ENCODE measurements at places on chromosomes 1 and 21.
A peak's percentile ranks its signal among the peaks of the same experiment; 100 is the strongest.

- peak; percentile 7 for DNase-seq
Observed at GRCh38 chr1:62389531-62389930, 47.3 kb upstream of the USP1 start.

GRCh38 chr1:18108299-18109057 lies 880 bp downstream of the IGSF21 start:
- DNase-seq, result no peak

DNA sequence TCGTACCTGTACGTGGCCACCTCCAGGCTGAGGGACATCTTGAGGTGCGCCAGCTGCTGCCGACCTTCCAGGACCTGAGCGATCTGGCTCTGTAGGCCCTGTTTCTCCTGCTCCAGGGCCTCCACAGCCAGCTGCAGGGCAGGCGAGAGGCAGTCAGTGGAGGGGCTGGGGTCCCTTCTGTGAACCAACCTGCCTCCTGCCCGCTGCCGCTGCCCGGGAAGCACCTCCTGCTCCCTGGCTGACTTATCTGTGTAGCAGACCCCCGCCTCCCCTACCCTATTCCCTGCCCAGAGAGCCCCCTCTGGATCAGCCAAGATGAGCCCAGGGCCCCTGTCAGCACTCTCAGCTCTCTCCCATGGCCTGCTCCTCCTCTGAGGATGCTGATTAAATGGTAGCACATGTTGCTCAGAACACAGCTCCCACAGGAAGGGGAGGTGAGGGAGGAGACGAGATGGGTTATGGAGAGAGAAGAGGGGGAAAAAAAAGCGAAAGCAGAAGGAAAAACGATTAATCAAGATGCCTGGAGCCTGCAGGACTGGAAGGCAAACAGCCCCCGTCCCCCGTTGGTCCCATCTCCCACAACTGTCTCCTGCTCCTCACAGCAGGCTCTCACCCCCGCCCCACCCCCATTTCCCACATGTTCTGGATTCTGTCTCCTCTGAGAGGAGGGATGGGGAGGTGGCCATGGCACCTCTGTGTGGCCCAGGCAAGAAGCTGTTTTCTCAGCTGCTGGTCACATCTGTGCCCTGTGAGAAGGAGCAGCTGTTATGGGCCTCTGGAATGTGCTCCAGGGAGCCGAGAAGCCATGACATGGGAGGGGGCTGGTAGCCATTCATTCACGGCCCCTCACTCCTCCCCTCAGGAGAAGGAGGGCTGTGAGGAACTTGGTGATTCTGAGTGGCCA lies 1.7 kb downstream of the NES start:
- no peak for DNase-seq

DNA sequence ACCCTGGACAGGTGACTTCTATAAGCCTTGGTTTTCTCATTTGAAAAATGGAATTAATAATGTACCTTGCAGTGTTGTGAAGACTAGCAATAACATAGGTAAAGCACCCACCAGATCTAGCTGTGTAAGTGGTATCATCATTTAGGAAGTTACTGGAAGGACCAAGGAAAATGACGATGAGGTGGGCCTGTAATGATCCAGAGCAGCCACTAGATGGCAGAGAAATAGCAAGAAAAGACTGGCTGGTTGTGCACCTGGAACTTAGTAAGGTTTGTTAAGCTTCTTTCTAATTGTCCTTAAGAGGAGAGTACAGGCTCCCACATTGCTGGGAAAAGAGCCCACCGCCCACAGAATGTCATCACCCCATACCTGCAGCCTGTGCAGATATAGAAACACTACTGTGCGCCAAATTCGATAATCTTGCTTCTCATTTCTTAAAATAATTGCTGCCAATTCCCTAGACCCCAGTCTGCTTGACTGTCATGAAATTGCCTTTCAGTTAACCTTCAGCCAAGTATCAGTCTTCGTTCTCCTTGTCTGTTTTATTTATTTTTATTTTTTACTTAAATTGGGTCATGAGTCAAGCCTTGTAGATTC lies 37.2 kb downstream of the WNT4 start:
- DNase-seq, result peak; percentile 59

- DNase-seq, result no peak
Observed at GRCh38 chr1:8911416-8912309, 33.2 kb upstream of the ENO1 start.

- no peak for DNase-seq
Observed at GRCh38 chr1:78003882-78004718, 639 bp upstream of the DNAJB4 start.

GRCh38 chr1:42348498-42348897 lies 13.5 kb upstream of the FOXJ3 start:
- no peak for DNase-seq

DNA sequence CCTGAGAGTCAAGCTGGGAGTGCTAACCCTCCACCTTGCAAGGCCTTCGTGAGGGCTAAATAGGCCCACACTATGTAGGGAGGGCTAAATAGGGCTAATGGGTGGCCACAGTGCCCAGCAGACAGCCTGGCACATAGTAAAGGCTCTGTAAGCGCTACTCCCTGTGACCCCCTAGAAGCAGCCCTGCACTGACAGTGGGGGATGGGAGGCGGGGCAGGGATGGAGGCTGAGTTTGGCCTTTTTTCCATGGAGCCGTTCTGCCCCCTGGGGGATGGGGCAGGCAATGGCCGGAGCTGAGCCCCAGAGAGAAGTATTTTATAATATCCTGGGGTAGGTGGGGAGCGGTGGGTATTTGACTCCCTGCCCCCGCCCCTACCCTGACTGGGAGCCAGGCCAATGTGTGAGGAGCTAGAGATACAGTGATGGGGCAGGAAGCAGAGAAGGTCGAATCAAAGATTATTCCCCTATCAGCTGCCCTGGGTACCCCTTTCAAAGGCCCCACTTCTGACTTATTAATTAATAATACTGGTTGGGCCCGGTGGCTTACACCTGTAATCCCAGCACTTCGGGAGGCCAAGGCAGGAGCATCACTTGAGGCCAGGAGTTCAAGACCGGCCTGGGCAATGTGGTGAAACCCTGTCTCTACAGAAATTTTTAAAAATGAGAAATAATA lies 42.3 kb downstream of the LACTBL1 start:
- peak; percentile 61 for DNase-seq

GRCh38 chr1:211925016-211925415 lies 94.5 kb upstream of the LPGAT1 start:
- DNase-seq, result no peak

GRCh38 chr1:194281376-194281775 lies 1095.0 kb upstream of the B3GALT2 start:
- DNase-seq, result no peak

GRCh38 chr1:183235503-183235902 lies 49.4 kb downstream of the LAMC2 start:
- DNase-seq, result no peak

GRCh38 chr1:236733653-236734052 lies 47.4 kb downstream of the ACTN2 start:
- no peak for DNase-seq

- DNase-seq, result no peak
Observed at GRCh38 chr21:34715518-34715917, 46.7 kb downstream of the CLIC6 start.

DNA sequence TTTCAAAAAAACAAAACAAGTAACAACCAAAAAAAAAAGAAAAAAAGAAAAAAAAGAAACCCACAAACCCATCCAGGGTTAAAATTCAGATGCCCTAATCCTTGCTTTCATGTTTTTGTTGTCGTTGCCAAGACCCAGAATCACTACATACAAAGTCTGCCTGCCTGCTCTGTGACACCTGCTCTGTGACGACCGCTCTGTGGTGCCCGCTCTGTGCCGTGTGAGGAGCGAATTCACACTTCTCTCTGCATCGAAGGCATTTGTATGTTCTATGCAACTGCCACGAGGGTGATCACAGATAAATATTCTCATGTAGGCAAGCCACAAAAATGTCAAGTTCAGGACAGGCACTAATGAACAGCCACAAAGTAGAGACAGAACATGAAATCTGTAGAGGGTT lies 178.6 kb downstream of the SLC45A1 start:
- no peak for DNase-seq

DNA sequence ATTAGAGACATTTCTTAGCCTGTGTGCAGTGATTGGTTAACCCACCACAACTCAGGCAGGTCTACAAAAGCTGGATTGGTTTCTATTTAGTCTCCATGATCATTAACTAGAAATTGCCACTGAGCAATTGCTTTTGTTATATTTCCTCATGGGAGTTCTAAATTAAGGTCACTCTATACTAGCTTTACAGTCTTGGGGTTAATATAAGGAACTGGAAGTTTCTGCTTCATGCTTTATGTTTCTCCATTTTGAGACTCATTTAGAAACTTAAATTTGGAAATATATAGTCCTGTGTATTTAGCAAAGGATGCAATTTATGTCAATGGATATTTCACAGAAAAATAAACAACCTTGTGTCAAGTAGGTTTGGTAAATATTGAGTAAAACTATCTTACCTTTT lies 137.5 kb downstream of the HLX start:
- DNase-seq, result peak; percentile 52

GRCh38 chr1:48920851-48921250 lies 144.2 kb upstream of the BEND5 start:
- DNase-seq, result no peak

DNA sequence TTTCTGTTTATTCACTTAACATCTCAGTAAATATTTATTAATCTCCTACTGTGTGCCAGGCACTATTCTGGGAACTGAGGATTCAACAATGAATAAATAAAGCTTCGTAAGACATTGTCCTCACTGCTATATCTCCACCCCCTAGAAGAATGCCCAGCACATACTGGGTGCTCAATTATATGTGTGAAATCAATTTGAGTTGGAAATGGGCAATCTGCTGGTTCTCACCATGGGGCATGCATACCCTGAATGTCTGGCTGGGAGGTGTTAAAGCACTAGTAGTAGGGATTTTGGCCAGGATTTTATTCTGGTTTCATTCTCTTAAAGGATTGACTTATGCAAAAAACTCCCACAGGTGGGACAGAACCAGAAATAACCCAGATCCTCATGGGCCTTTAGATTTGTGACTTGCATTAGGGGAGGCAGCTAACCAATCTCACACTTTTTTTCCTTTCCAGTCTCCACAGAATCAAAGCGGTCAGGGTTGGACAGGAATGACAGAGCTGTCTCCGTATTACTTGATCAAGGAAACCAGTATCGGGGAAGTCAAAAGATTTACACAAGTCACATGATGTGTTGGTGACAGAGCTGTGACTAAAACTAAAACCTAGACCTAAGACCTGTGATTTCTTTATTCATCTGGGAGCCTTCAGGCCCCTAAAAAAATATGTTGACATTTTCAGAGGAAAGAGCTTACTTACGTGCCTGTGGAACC lies 12.8 kb downstream of the GFI1 start:
- no peak for DNase-seq

GRCh38 chr1:180560200-180560867 lies 1.6 kb downstream of the OVAAL start:
- DNase-seq, result no peak

GRCh38 chr21:38667291-38667870 lies 138.3 kb upstream of the ETS2 start:
- DNase-seq, result peak; percentile 81

DNA sequence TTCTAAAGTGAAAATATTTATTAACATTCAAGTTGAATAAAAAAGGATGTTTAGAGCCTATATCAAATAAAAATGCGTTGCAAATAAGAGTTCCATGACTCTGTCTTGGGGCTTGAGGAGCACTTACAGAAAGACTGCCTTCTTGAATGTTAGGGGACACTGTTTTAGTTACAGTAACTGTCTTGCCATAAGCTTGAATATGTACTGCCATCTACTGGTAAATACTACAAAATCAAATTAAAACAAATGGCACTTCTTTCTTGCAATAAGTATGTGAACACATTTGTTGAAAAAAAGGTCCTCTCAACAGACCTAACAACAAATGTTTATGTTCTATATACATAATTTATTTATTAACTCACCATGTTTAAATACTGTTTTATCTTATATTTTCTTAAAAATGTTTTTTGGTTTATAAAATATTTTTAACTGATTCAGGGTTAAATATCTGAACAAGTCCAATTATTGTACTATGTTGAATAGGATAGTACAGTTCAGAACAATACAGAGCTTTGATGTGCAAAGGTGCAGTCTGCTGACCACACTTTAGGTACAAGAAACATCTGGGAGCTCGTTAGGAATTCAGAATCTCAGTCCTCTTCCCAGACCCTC lies 199.5 kb downstream of the LRRIQ3 start:
- DNase-seq, result peak; percentile 27

GRCh38 chr1:159959451-159959850 lies 5.4 kb upstream of the SLAMF9 start:
- no peak for DNase-seq

- DNase-seq, result no peak
Observed at GRCh38 chr1:12424793-12425192, 193.2 kb downstream of the DHRS3 start.

DNA sequence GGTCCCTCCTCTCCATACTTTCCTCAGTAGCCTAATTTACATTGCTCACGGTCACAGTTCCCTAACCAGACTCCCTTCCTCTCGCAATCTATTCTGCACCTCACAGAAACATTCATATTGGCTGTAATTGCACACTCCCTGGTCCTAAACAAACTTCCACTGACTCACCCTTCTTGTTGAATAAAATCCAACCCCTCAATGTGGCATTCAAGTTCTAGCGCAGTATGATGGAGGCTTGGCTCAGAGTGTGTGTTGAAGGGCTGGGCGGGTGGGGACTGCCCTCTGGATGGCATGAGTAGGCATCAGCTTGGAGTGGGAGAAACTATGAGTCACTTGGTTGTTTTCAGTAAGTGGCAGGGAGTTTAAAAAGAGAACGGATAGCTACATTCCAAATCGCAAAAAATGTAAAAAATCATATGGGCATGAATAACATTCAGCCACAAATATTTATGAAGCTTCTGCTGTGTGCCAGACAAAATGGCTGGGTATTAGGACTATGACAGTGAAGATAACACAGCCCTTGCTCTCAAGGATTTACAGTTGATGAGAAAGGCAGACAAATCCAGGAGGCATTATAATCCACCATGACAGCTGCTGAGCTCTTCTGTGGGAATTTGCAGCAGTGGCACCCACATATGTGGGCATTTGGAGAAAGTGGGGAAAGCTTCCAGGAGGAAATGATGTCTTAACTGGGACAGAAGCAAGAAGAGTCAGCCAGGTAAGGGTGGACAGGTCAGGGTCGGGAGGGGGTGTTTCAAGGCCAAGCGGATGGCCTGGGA lies 42.2 kb upstream of the LYST start:
- peak; percentile 94 for DNase-seq

- DNase-seq, result no peak
Observed at GRCh38 chr1:201630582-201630981, 91.7 kb downstream of the NAV1 start.

- DNase-seq, result no peak
Observed at GRCh38 chr1:213123536-213123935, 72.5 kb downstream of the RPS6KC1 start.

GRCh38 chr1:94846308-94846707 lies 26.2 kb downstream of the SLC44A3 start:
- DNase-seq, result no peak

GRCh38 chr1:67684526-67685066 lies 405 bp upstream of the GADD45A start:
- DNase-seq, result no peak

- DNase-seq, result peak; percentile 90
Observed at GRCh38 chr1:44652445-44653106, 21.7 kb downstream of the TMEM53 start.

GRCh38 chr21:41758550-41758949 lies 8.3 kb downstream of the RIPK4 start:
- DNase-seq, result no peak
